ENCODE measurements at places on chromosomes 1 and 21.

DNA sequence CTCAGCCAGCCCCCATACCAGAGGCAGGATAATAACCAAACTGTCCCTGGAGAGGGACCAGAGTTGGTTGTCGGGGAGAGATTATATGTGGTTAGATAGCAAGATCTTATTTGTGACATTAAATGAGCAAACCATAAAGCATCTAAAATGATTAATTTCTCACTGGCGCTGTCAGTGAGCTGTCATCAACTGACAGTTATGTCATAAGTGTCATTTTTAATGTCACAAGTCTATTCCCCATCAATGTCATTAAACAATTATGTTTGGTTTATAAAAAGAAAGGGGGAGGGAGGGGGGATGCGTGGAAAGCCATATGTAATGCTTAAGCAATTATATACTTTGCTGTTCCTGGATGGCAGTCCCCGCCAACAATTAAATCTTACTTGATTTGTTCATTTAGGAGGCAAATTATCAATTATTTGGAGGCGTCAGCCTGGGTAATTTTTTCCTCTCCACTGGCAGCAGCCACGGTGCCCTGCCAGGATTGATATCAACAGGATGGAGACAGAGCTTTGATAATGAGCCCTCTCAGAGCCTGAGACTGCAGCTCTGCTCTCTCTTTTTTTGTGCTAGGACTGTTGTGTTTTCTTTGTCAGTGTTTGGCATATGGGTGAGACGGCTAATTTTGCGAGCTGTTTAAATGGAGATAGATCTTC lies 333.6 kb upstream of the CAMK1G start:
- ATAC-seq = no peak

DNA sequence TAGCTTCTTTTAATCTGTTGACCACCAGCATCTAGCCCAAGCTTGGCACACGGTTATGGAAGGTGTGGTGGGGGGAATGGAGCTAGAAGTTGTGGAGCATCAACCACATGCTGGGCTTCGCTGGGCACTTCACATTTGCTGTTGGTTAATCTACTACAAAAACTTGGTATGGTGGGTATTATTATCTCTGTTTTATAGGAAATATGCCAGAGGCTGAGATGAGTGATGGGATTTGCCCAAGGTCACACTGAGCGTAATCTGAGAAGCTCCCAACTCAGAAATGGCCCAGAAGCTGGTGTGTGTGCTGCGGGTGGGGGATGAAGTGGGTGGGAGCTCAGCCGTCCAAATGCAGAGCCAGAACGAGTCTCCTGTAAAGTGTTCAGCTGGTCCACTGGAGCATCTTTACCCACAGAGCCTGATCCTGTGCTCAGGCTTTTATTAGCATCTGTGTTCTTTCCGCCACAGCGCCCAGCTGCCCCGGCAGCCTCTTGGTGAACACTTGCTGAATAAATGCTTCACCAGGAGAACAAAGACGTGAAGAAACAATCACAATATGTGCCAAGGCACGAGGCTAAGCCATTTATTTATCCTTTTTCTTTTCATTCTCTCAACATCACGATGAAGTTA lies 98.6 kb upstream of the JUN start:
- no peak for ATAC-seq

DNA sequence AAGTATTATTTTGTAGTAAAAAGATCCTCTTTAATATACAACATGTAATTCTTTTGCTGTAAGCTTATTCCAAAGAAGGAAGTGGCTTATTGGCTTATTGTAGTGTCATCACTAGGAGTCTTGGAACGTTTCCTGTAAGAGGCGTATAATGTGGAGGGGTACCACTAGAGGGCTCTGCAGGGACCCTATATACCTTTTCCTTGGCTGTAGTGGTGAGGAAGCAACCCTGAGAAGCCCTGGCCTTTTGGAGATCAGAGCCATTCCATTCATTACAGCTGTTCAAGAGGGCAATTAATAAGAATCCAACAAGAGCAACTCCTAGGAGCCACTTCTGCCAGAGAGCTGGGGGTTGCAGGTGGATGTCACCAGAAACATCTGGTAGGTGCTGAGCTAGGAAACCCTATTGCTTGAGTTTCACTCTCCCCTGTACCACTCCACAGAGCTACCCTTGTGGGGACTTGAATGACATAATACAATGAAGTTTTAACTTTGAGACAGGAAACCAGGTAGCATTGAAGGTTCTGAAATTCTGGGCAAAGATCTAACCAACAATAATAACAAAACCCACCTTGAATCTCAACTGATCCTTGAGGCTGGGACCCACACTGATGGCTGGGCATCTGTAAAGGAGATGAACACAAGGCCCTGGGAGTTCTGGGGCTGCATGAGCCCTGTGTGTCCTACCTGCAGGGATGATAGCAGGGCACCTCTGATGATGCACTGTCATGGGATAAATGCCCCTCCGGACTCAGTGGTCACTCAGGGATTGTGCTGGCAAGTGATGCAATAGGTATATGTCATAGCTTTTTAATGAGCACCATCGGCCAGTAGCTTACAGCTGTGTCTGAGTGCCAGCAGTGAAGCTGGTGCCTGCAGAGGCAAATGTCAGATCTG lies 160.2 kb upstream of the COA6 start:
- peak; percentile 54 for ATAC-seq

DNA sequence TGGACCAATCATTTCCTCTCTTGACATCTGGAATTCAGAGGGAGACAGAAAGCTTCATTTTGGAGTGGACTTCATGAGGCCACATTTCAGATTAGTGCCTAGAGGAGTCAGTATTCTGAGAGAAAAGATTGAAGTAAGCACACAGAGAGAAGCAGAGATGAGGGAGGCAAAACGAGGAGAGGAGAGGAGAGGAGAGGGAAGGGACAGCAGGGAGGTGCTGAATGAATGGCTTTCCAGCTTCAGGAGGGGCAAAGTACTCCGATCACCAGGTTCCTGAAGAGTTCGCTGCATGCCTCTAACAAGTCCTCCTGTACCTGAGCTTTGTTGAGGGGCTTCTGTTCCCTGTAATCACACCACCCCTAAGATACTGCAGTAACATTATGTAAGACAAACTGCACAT lies 76.0 kb downstream of the NRIP1 start:
- ATAC-seq = no peak

DNA sequence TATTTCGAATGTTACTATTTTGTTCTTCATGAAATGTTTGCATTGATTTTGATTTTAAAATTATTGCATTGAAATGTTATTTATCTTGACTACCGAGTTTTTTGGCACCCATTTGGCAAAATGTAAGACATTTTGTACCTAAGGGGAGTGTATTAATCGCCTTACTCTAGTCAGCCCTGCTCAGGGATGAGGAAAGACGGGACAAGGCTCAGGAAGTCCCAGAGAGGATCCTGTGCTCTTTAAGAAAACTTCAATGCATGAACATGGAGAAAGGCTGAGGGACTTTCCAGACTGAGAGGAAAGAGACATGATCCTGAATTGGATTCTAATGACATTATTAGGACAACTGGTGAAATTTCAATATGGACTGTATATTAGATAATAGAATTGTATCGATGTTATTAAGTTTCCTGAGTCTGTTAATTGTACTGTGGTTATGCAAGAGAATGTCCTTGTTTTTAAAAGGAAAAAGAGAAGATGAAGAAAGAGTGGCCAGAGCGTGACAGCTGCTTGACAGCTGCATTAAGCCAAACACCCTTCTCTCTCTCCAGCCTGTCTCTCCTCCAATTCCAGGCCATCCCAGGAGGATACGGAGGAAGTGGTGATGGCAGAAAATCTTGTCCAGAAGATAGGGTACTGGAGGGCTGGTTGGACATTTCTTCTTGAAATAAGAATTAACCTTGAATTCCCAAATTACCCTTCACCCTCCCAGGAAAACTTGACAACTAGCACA lies 66.0 kb downstream of the PLEKHA6 start:
- ATAC-seq = peak; percentile 15

GRCh38 chr1:234706931-234707330 lies 97.0 kb upstream of the IRF2BP2 start:
- no peak for ATAC-seq

- ATAC-seq = no peak
These were observed 282 bp upstream of the ECE1 start for GRCh38 chr1:21290546-21290944.

Measured in motor neuron (in vitro differentiated cells).